Effector memory CD4-positive, alpha-beta T cell (primary cell): ENCODE measurements at places on chromosomes 7 and 10.

- no peak overlapping the region for H3K4me3 ChIP-seq
- DNase-seq, result no peak
- H3K4me1 ChIP-seq, result no peaks in the 10 kb centered on the region
- H3K27ac ChIP-seq, result no peak overlapping the region
Measured at GRCh38 chr10:78830976-78831375, 237.8 kb upstream of the ZMIZ1 start.

- no peak overlapping the region for H3K27ac ChIP-seq
- H3K4me3 ChIP-seq, result no peak overlapping the region
- no peak for DNase-seq
- no peaks in the 10 kb centered on the region for H3K27me3 ChIP-seq
Measured at GRCh38 chr10:35928748-35929147, 286.7 kb upstream of the FZD8 start.

DNA sequence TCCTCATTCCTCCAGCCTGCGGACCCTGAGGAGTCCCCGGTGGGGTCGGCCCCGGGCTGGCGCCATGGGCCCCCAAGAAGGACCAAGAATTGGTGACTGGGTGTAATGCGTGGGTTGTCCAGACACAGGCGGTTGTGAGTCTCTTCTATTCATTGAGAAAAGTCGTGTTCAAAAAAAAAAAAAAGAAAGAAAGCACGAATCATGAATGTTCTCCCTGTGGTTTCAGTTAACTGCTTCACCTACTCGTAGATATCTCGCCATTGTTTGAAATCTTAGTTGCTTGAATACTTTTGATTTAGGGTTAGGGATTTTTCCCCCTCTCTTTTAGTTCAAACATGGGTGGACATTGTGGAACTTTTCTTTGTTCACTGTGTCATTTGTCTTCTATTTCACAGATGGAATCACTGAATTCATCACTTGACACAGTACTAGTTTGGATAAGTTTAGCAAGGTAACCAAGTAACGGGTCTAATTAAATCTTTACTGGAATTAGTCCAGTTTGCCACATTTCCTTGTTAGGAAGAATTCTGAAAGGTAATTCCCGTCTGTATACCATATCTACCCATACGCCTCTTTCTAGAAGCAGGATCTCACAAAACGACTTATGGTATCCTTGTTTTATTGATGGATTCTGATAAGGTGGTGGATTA, 775 bp downstream of the STARD3NL start:
- DNase-seq, result no peak
- H3K27me3 ChIP-seq, result no peaks in the 10 kb centered on the region
- H3K4me3 ChIP-seq, result peak overlapping the region; percentile 95
- H3K4me1 ChIP-seq, result peaks cover 7% of the 10 kb centered on the region
- H3K27ac ChIP-seq, result peak overlapping the region; percentile 81

DNA sequence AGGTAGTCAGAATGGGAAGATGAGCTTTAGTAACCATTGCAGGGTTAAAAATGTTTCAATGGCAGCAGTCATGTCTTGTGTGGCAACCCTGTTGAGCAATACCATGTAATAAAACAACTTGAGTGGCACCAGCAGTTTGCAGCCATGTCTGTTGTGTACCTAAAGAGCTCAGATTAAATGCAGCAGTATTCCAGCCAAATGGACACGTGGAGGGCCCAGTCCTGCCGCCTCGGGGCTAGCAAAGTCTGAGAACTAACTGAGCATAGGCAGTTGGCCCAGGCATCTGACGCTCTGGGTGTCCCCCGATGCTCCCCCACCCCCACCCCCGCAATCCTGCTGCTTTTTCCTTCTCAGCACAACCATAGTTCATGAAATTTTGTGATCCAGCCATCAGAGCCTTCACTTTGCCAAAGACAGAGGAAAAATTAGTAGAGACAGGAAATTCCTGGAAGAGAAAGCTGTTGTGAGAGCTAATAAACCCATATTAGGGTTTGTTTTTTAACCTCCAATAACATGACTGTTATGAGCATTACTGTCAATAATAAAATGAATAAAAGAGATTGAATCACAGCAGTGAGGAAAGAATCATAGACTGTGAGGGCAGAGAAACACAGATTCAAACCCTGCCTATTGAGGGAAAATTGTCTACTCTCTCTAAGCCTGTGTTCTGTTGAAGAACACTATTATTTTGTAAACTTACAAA, 220.6 kb upstream of the RHOBTB1 start:
- no peaks in the 10 kb centered on the region for H3K36me3 ChIP-seq
- H3K4me1 ChIP-seq, result no peaks in the 10 kb centered on the region

GRCh38 chr7:45659496-45660139, 85.5 kb downstream of the ADCY1 start:
- DNase-seq, result no peak
- no peaks in the 10 kb centered on the region for H3K4me1 ChIP-seq
- no peak overlapping the region for H3K4me3 ChIP-seq
- no peak overlapping the region for H3K27ac ChIP-seq
- no peaks in the 10 kb centered on the region for H3K27me3 ChIP-seq

GRCh38 chr10:125263551-125263950, 103.2 kb upstream of the CTBP2 start:
- no peaks in the 10 kb centered on the region for H3K4me1 ChIP-seq

- H3K36me3 ChIP-seq, result peaks cover 3% of the 10 kb centered on the region
- no peak overlapping the region for H3K27ac ChIP-seq
- DNase-seq, result no peak
- H3K27me3 ChIP-seq, result no peaks in the 10 kb centered on the region
Measured at GRCh38 chr7:2259480-2259879, 17.5 kb downstream of the NUDT1 start.

DNA sequence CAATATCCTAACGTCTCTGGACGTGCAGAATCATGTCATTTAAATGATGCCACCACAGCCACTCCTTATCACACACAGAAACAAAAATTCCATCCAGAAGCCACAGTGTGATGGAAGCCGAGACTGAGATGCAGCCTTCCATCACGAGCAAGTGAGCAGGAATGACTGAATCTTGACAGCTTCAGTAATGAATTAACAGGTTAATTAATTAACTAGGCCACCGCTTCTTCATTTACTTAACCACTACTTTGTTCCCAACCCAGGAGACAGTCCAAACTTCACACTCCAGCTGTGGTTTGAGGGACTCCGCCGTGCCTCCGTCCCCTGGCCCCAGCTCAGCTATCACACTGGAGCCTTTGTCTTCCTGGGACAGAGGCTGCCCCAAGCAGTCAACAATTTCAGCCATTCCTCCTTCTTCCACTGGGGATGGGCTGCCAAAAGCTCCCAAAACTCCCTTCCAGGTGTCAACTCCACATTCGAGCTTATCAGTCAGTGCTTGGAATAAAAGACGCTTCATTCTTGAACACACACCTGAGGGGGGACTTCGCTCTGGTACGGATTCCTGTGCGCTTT, 65.9 kb downstream of the FGFR2 start:
- H3K36me3 ChIP-seq, result no peaks in the 10 kb centered on the region
- no peaks in the 10 kb centered on the region for H3K4me1 ChIP-seq
- H3K4me3 ChIP-seq, result no peak overlapping the region
- H3K27ac ChIP-seq, result no peak overlapping the region
- H3K27me3 ChIP-seq, result no peaks in the 10 kb centered on the region

DNA sequence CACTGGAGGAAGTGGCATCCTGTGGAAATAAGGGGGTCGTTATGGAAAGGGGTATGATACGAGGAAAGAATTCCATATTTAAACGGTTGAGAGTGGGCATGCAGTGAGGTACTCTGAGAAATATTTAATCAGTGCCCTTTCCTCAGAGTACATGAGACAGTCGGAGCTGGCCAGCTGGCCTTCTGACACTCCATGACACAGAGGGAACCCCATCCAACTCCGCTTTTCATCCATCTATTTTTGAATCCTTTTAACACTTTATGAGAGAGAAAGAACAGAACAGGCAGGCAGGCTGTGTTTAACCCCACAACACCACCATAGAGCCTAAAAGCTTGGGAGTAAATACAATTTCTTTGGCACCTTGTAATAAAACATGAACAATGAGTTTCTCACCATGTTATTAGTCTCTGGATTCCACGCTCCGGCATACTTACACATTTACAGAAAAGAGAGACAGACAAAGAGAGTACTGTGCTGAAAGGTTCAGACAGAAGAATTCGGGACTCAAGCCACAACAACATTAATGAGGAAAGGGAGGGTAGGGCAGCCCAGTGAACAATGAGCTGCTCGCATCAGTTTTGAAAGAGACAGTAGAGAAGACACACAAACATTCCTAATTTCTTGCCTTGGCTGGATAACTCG, 124.2 kb upstream of the PDLIM1 start:
- no peaks in the 10 kb centered on the region for H3K36me3 ChIP-seq
- H3K27ac ChIP-seq, result no peak overlapping the region
- no peak overlapping the region for H3K4me3 ChIP-seq
- DNase-seq, result no peak
- no peaks in the 10 kb centered on the region for H3K4me1 ChIP-seq
- H3K27me3 ChIP-seq, result no peaks in the 10 kb centered on the region

GRCh38 chr10:7507887-7508726, 97.3 kb upstream of the SFMBT2 start:
- no peak overlapping the region for H3K4me3 ChIP-seq
- no peak for DNase-seq
- H3K4me1 ChIP-seq, result peaks cover 16% of the 10 kb centered on the region
- H3K27ac ChIP-seq, result no peak overlapping the region
- no peaks in the 10 kb centered on the region for H3K27me3 ChIP-seq
- H3K36me3 ChIP-seq, result no peaks in the 10 kb centered on the region
